Activated T-cell treated with anti-CD3 and anti-CD28 coated beads, Interleukin-2, amount 50 U/mL, for 48 hours (primary cell): ENCODE measurements at places on chromosomes 1 and 21.

DNA sequence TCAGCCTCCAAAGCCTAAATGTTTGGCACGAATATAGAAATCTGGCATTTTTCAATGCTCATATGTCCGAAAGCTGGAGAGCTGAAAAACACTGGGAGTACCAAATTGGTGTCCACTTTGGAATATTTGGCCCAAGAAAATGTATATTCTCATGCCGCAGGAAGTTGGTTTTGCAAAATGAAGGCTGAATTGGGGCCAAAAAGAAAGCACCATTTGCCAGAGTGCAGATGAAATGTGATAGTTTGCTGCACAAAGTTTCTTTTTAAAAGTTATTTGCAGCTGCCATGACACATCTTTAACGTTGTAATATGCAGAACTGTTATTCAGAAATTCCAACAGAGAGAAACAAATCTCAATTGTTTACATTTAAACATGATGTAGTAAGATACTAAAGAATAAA, 124.2 kb upstream of the LYPLAL1 start:
- DNase-seq = no peak

- DNase-seq = no peak
These were observed 25.1 kb downstream of the WDR64 start for GRCh38 chr1:241677201-241677600.

GRCh38 chr1:114574365-114574764, 7.0 kb downstream of the BCAS2 start:
- no peak for DNase-seq

DNA sequence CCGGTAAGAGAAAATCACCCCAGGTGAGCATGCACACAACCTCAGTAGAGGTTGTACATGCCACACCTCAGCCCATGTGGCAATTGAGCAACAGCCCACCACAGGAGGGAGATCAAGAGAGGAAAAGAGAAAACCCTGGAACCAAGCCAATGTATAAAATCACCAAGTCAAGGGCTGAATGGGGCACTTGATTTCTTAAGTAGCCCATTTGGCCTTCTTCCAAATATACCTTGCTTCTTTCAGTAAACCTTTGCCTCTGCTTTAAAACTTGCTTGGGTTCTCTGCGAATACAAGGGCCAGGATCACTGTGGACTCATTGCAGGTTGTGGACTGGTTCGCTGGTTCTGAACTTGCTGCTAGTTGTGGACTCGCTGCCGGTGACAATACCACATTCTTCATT, 1814.0 kb downstream of the PLA2G4A start:
- DNase-seq = no peak

GRCh38 chr1:6982443-6982842, 197.2 kb downstream of the CAMTA1 start:
- no peak for DNase-seq

DNA sequence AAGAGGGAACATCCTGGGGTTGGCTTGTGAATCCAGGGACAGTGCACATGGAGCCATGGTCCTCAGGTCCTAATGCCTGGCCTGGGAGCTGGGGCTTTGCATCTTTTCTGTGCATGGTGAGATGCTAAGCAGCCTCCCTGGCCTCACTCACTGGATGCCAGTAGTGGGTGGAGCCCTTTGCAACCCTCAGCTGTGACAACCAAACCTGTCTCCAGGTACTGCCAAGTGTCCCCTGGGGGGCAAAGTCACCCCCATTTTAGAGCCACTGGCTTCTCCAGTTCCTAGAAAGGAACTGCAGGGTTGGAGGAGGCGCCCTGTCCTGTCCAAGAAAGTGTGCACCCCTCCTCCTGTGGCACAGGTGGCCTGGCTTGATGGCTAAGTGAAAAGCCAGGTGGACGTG, 44.6 kb upstream of the GRIK3 start:
- no peak for DNase-seq

DNA sequence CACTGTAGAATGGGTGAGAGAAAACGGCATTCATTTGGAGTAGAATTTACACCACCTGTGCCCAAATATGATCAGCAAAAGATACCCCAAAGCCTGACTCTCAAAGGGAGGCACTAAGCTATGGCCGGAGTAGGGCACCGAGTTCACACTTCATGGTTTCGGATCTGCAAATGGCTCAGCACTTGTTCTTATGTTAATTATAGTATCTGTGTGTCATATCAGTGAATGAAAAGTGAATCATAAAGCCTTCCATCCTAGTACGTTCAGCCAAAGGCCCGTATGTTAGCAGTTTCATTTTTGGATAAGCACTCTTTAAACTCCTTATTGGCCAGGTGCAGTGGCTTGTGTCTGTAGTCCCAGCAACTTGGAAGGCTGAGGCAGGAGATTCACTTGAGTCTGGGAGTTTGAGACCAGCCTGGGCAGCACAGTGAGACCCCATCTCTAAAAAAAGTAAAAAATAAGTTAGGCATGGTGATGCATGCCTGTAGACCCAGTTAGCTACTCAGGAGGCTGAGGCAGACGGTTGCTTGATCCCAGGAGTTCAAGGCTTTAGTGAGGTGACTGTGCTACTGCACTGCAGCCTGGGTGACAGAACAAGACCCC, 4.9 kb upstream of the CORT start:
- DNase-seq = no peak

GRCh38 chr1:89906088-89906487, 85.3 kb downstream of the LRRC8D start:
- no peak for DNase-seq

DNA sequence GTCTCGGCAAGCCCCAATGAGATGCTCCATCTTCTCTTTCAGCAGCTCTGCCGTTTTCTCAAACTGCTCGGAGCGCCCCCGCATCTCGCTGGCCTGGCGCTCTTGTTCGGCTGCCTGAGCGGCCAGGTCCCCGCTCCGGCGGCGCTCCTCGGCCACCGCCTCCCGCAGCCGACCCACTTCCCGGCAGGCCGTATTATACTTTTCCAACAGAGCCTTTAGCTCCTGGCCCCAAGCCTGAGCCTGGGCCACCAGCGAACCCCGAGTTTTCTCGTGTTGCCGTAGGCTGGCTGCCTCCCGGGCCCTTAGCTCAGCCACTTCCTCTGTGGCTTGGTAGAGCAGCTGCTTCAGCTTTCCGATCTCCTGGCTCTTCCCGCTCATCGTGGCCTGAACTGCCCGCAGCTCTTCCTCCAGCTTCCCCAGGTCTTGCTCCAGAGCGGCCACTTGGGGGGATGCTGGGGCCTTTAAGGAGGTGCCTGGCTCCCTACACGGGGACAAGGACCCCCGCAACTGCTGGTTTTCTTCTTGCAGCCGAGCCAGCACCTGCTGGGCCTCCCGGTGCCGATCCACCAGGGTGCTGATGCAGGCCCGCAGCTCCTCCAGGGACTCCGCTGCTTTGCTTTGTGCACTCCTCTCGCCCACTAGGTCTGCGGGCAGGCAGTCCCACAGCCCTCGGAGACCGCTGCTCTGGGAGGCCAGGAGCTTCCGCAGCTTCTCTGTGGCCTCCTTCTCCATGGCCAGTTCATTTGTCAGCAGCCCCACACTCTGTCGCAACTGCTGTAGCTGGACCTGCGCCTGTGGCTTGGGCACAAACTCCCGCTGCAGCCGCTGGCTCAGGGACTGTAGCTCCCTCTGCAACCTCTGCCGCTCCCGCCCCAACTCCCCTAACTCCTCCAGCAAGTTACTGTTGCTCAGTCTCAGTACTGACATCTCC, 13.4 kb upstream of the PIAS3 start:
- DNase-seq = peak; percentile 70

- no peak for DNase-seq
These were observed 216.2 kb downstream of the PLPP3 start for GRCh38 chr1:56363007-56363770.

- DNase-seq = no peak
These were observed 438.5 kb downstream of the MATN1 start for GRCh38 chr1:30284728-30285475.

- no peak for DNase-seq
These were observed 31.8 kb downstream of the ATF3 start for GRCh38 chr1:212640223-212640878.

DNA sequence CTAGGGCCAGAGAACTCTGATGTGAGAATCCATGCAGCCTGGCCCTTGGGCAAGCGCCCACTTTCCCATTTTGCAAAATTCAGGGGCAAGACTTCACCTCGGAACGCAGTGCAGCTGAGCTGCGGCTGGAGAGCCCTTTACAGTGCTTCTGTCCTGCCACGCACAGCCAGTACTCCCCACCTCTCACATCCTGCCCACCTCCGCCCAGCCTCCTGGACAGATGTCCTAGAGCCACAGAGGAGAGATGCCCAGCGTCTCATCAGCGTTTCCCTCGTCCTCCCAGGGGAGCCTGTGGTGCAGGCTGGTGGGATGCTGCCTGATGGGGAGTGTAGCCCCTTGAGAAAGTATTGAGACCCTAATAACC, 29.6 kb downstream of the RUNX3 start:
- DNase-seq = peak; percentile 51
